ENCODE measurements at places on chromosomes 5 and 9.

DNA sequence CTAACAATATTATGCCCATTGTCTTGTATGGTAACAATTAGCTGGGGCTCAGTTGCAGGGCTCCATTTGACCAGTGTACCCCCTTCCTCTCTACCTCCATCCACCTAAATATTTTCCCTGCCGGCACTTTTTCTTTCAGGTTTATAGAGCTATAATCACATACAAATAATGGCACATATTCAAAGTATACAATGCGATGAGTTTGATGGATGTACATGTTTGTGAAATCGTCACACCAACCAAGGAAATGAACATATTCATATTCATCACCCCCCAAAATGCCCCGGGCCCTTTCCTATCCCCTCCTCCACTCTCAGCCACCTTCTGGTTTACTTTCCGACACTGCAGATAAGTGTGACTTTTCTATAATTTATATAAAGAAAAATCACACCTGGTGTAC, 351.5 kb downstream of the GADD45G start:
- no peak for DNase-seq

DNA sequence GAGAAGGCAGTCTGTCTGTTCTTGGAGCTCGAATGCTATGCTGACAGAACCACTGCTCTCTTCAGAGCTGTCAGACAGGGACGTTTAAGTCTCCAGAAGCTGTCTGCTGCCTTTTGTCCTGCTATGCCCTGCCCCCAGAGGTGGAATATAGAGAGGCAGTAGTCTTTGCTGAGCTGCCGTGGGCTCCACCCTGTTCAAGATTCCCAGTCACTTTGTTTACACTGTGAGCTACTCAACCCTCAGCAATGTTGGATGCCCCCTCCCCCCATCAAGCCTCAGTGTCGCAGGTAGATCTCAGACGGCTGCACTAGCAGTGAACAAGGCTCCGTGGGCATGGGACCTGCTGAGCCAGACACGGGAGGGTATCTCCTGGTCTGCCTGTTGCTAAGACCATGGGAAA, 344.2 kb downstream of the TMEM161B start:
- no peak for DNase-seq

DNA sequence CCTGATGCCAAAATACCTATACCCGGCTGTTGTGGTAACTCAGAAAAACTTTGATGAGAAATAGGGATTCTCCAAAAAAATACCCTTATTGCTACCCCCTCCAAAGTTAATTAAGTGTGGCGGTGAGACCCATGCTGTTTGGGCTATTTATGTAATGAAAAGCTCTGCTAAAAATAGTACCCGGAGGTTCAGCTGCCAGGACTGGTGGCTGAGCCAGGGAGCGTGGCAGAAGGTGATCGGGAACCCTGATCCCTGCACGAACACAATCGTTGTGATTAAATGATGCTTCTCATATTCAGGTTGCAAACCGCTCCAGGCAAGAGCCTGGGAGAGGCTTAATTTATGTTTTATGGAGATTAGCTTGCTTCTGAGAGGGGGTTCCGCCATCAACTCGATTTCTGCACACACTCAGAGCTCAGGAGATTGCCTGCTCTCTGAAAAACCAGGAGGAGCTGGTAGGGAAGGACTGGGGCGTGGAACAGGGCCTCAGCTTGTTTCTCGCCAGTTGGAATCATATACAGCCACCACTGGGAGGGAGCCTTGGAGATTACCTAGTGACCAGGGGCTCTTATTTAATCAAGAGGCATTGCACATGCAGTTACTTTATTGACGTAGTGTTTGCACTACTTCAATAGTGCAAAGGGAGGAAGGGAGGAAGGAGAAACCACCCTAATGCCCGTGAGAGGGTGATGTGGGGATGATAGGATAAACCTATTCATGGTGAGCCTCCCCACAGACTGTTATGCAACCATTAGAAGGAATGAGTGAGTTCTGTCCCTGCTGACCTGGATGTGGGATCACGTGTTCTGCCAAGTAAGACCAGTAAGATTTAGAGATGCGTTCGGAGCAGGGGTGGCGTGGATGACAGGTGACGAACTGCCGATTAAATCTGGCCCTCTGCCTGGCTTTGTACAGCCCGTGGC, 23.4 kb downstream of the HRH2 start:
- no peak for DNase-seq

DNA sequence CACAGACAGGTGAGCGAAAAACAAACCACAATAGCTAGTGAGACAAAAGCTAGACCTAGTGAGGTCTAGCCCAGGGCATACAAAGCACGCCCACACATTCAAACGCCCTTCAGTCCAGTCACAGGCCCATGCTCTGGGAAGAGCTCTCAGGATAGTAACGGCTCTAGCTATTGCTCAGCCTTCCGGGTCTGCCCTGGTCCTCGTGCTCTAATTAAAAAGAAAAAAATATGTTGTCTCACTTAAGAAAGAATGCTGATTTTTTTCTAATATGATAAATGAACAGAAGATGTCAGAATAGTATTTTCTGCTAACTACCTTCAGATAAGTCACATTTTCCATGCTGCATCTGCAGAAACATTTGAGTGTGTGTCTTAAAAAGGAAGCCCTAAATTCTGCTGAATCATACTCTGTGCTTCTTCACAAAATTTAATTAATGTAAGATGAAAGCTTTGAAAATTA, 94.5 kb downstream of the PLPP1 start:
- no peak for DNase-seq

DNA sequence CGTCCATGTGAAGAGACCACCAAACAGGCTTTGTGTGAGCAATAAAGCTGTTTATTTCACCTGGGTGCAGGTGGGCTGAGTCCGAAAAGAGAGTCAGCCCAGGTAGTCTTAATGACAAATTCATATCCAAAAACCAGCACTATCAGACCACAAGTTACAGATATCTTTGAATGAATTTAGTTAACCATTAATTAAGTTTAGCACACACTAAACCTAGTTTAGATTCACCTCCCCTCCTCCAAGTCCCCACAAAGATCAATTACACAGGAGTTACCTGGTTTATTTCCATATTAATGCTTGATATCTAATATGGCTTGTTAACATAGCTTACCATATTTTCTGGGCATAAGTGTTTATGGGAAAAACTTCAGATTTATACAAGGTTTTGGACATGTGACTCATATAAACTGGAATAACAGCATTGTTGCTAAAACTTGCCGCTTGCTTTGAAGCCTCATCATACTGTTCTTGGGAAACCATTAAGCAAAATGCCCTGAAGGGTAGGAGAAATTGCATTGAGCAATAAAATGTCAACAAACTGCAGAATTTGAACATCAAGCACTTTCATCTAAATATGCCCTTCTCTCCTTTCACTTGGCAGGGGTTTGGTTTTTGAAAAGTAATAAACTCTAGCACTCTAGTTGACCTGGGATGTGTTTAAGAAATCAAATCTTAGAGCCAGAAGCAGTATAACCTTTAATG, 166.9 kb downstream of the SNCAIP start:
- no peak for DNase-seq
